ENCODE measurements at places on chromosomes 7 and 10.

- DNase-seq, result no peak
Measured at GRCh38 chr7:102392330-102392729, 3.8 kb upstream of the PRKRIP1 start.

DNA sequence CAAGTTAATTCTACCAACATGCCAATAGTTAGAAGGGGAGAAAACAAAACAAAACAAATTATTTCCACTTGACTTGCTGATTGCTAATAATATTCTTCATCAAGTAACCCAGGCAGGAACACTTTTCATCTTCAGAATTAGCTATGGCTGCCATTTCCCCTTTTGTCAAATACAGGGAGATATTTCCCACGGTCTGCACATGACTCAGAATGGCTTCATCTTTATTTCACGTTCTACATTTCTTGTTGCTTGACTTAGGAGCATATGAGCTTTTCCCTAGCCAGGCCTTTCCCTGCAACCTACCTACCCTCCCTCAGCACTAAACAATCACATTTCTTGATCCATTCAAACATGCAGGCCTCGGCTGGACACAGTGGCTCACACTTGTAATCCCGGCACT is 6.5 kb downstream of the CPVL start:
- no peak for DNase-seq

DNA sequence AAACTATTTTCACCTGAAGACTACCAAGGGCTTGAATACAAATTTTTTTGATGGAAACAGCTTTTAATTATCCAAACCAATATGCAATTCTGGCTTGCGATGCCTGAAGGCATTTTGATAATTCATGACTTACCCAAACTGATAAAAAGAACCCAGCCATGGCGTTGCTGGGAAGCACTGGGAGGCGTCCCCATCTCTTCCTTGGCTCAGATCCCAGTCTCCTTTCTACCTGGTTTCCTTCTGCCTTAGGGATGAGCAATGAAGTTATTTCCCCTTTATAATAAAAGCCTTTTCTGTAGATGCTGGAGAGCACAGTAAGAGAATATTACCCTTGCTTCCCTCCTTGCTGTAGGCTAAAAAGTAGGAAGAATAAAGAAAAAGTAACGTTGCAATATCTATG is 129.1 kb upstream of the ANK3 start:
- no peak for DNase-seq

- no peak for DNase-seq
Measured at GRCh38 chr7:46089281-46089680, 168.2 kb upstream of the IGFBP3 start.

GRCh38 chr10:73924935-73925334 is 14.0 kb downstream of the PLAU start:
- no peak for DNase-seq

DNA sequence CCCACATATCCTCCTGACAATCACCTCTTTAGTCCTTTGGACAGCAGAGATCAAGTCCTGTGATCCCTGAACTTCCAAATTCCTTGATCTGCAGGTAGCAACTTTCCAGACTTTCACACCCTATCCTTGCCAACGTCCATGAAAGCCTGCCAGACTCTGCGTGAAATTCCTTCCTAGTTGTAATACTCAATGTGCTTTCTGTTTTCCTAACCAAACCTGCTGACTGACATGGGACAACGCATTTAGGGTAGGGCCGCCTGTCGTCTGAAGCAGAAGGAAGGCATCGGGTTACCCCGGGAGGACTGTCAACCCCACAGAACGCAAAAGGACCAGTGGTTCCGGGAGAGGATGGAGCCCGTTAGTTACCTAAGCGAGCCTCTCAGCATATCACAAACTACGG is 23.9 kb downstream of the ITGA8 start:
- no peak for DNase-seq

DNA sequence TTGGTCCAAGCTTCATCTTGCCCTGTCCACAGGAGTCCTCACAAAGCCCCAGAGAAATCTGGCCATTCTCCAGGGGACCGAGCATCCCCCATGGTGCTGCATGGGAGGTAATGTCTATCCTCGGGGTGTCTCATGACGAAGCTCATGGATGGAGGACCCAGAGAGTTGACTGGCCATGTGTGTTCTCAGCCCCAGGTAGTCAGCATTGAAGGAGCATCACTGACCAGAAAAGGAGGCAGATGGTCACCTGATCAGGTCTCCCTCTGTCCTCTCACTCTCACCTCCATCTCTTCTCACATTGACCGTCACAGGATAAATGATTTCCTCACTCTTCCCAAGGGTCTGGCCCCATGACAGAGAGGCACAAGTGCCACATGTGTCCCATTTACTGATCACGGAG is 33.4 kb upstream of the GDF10 start:
- no peak for DNase-seq
